ENCODE measurements at places on chromosomes 4 and X.

DNA sequence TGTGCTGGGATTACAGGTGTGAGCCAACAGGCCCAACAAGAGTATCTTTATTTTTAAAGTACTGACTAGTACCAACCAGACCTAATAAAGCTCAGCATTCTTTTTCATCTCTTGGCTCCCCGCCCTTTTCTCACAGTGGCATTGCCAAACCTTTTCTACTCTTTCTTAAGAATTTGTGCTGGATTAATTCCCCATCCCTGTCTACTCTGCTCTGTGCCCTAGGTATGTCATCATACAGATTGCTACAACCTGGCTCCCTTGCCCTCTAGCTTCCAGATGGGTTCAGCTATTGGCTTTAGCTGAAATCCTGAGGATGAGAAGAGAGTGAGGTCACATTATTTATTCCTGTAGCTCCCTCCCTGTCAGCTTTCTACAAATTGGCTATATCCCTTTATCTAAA, 34.9 kb upstream of the CCNI start:
- no peak for DNase-seq

DNA sequence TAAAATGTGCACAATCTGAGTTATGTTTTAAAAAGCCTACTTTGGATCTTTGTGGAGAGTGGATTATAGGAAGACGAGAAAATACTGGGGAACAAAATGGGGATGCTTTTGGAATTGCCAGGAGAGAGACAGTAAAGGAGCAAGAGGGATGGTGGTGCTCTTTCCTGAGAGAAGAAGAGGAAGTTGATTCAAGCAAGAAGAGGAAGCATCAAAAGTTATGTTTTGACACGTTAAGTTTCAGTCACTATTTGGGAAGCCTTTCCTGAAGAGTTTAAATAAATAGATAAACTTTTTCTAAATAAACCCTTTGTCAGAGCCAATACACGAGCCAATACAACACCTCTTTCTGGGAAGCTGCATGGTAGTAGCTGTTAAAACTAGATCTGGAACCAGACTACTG, 394.1 kb downstream of the GALNTL6 start:
- no peak for DNase-seq

GRCh38 chr4:6873792-6874461, 35.7 kb upstream of the TBC1D14 start:
- peak; percentile 79 for DNase-seq

GRCh38 chr4:3826247-3827172, 60.3 kb downstream of the ADRA2C start:
- no peak for DNase-seq

GRCh38 chr4:71243091-71243833, 95.6 kb upstream of the SLC4A4 start:
- DNase-seq = no peak

GRCh38 chrX:150465326-150465725, 102.2 kb downstream of the MAMLD1 start:
- DNase-seq = no peak

GRCh38 chrX:143642426-143642825, 6.5 kb upstream of the SLITRK4 start:
- DNase-seq = no peak

DNA sequence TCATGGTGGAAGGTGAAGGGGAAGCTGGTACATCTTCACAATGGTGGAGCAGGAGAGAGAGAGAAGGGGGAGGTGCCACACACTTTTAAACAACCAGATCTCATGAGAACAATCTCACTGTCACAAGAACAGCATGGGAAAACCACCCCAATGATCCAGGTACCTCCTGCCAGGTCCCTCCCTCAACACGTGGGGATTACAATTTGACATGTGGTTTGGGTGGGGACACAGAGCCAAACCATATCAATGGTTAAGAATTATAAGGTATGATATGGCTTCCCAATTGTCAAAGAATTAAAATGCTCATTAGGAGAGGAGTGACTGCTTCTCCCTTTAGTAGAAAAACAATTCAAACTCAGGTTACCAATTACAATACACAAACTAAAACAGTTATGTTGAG, 143.3 kb downstream of the PDLIM5 start:
- DNase-seq = no peak

DNA sequence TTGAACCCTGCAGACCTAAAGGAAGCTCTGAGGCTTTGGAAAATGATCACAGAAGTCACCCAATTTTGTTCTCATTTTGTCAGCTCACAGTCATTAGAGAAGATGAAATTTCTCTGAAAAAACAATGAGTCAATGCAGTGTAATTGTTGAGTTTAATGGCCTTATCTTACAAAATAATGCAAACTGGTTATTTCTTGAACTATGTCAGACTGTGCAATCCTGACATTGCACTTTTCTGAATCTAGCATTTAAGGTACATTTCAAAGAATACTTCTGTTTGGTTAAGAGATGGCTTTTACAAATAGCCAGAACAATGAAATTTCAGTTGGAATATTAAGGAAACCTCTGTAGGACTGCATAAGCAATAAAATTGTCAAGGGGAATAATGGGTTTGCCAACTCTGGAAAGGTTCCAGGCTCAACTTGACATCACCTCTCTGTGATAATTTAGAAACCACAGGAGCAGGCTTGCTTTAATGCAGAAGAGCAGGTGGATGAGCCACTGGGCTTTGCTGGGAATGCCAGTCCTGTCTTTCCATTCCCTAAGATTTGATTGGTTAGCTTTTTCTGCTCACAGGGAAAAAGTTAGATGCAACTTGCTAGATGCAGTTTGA, 222.8 kb downstream of the FRMPD4 start:
- no peak for DNase-seq

DNA sequence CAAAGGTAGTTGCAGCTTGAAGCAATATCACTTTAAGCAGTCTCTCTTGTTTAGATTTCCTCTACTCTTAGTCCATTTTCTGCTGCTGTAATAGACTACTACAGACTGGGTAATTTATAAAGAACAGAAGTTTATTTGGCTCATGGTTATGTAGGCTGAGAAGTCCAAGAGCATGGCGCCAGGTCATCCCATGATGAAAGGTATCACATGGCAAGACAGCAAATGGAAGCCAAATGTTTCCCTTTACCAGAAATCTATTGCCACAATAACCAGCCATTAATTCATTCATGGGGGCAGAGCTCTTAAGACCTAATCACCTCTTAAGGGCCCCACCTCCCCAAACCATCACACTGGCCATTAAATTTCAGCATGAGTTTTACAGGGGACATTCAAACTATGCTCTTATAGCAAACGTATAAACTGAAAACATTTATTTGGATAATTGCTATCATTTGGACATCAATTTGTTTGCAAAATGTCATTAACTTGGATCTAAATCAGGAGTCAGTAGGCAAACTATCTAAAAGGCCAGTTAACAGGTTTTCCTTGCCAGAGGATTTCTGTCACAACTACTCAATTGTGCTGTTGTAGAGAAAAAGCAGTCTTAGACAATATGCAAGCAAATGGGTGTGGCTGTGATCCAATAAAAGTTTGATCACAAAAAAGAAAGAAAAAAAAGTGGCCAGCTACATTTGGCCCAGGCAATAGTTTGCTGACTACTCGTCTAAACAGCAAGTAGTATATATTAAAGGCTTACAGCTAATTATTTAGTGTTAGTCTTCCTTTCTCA, 75.7 kb upstream of the GUCY1A1 start:
- no peak for DNase-seq

GRCh38 chrX:144219035-144219434, 335.2 kb downstream of the UBE2NL start:
- no peak for DNase-seq

- no peak for DNase-seq
Measured at GRCh38 chr4:165610679-165611437, 232.1 kb downstream of the CPE start.

DNA sequence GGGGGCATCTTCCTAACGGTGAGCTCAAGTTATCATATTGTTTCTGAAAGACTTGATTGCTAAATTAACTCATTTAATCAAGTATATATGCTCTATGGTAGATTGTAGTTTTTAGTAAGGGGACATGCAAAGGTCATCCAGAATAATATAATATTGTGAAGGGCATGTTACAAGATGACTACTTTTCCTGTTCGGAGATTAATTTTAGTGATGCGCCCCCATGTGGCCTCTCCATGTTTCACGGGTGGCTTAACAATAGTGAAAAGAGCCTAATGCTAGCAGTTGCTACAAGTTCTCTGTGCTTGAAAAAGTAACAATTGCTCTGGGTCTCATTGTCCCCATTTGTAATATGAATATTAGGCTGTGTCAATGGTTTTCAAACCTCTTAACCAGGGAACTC, 12.2 kb downstream of the SMPX start:
- DNase-seq = peak; percentile 31

DNA sequence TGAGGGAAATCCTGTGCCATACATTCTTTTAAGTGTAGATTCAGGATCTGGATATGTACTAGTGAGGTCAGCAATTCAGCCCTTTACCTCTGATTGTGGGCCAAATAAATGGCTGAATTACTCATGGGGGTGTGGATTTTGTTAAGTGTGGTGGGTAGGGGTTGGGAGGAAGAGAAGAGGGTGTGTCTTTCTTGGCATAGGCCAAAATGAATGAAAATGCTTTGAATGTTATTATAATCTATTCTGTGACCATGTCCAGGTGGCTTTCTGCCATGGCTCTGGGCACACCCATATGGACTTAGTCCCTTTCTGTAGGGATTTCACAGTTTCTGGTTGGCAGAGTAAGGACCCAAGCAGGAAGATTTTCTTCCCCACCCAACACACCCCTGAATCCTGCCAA, 244.3 kb downstream of the CBR4 start:
- DNase-seq = no peak

- DNase-seq = no peak
Measured at GRCh38 chrX:49257846-49258748, 6.4 kb downstream of the FOXP3 start.

DNA sequence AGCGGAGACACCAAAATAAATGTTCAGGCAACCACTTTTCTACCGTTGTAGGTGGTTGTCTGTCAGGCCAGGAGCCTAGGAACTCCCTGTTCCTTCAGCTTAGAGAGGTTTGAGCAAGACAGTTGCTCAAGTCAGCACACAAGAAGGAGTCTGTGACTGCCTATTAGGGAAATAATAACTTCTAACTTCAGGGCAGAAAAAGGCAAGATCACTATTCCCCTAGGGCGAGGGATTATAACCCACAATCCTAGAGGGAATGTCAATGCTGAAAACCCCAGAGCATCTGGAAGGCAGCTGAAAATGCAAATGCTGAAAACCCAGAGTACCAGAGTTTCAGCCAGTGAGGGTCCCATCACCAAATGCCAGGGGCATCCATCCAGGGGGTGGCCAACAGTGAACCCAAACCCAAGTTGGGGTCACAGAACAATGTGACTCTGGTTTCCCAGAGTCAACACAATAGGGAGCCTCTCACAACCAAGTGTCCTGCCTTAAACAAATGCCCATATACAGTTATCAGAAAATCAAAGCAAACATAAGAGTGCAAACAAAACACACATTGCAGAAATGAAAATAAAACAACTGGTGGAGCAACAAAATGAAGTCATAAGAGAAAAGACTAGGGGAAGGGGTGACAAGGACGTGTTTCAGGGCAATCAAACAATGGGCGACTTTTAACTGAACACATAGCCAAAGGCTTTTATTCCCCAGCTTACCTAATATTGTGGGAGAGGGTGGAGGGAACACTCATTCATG, 27.6 kb downstream of the MORF4L2 start:
- no peak for DNase-seq

DNA sequence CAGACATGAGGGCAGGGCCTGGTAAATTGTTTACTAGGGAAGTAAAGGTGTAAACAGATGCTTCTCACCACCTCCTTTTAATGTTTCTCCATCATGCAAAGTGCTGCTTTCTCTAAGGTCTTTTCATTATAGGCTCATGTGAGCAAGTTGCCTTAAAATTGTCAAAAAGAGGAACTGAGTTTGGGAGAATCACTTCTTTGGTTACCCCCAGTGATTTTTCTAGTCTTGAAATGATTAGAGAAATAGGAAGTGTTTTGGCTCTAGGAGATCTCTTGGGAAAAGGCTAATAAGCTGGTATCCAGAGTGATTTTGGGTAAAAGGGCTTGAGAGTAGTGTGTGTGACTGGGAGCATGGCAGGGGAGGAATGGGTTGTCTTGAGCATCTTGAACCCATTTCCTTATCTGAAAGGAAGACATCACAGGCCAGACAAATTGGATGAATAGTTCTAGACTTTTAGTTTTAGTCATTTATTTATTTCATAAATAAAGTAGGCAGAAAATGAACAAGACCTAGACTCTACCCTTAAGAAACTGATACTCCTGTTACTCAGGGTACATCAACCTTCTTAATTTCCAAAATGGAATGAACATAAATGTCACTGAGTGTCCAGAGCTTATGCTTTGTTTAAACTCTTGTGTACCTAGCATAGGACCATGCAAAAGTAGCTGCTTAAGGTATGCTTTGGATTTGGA, 14.2 kb downstream of the GRPR start:
- DNase-seq = no peak

DNA sequence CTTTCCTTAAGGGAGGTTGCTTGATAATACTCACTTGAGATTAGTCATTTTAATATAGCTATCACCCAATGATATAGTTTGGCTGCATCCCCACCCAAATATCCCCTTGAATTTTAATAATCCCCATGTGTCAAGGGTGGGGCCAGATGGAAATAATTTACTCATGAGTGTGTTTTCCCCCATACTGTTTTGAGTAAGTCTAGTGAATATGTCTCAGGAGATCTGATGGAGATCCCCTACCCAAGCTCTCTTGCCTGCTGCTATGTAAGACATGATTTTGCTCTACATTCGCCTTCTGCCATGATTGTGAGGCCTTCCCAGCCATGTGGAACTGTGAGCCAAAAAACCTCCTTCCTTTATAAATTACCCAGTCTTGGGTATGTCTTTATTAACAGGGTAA, 539.7 kb upstream of the GRID2 start:
- DNase-seq = no peak

GRCh38 chr4:75849461-75849860, 52.8 kb downstream of the PPEF2 start:
- DNase-seq = no peak

DNA sequence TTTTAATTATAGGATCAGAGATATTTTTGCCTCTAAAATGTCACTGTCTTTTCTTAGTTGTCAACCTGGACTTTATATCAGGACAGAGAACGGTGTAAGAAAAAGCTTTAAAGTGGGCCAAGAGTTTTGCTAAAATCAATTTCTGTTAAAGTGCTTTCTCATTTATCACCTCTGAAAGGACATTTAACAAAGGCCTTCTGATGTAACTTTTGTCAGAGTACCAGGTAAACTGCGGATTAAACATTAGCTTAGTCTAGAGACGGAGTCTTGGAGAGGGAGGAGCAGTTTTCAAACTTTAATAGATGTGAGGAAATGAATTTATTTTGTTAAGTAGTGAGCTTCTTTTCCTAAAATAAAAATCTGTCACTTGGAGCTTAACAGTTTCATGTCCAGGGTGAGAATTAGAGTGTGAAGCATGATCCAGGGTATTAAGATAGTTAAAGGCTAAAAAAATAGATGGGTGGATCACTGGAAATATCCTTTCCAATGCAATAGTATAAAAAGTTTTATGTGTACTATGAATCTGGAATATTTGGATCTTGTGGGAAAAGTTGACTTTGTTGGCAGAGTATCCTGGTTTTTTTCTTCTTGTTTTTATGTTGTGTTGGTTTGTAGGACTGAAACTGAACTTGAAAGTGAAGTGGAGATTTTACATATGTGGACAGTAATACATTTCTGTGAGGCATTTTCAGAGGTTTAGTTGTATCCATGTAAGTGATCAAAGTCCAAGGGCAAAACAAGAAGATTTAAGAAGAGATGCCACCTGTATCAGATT, 33.6 kb upstream of the BMPR1B start:
- no peak for DNase-seq
